Activated CD4-positive, alpha-beta T cell treated with anti-CD3 and anti-CD28 coated beads, Interleukin-2, amount 10 ng/mL, durations not matched to agents 24 days and 14 days (primary cell): ENCODE measurements at places on chromosomes 7 and 10. TPM values are rescaled to one million over a fixed set of nuclear protein-coding genes. Genes with fewer than 3 reads are reported as not detected.

MRC1 gene
- not detected in 2 replicates for total RNA-seq

FAM25C gene
- not detected in 2 replicates for total RNA-seq

NAT16 gene
- total RNA-seq: not detected in 2 replicates

PRKAR1B gene
- 39.4 and 47.0 TPM in 2 replicates for total RNA-seq

TAS2R4 gene
- 1.0 TPM in 2 replicates for total RNA-seq

HMX2 gene
- total RNA-seq: not detected in 2 replicates

GIMAP8 gene
- total RNA-seq: 7.9 and 8.5 TPM in 2 replicates
